ENCODE measurements at places on chromosomes 3 and 15. TPM values are rescaled to one million over a fixed set of nuclear protein-coding genes. Genes with fewer than 3 reads are reported as not detected.

The ARGFX gene
- not detected for polyA plus RNA-seq

The PEX11A gene
- 12.7 TPM for polyA plus RNA-seq

The C3orf49 gene
- polyA plus RNA-seq = 2.0 TPM

The NANOGP8 gene
- polyA plus RNA-seq = 1.0 TPM

The TTLL13 gene
- 0.51 TPM for polyA plus RNA-seq

The NOP10 gene
- polyA plus RNA-seq = 115 TPM

DNA sequence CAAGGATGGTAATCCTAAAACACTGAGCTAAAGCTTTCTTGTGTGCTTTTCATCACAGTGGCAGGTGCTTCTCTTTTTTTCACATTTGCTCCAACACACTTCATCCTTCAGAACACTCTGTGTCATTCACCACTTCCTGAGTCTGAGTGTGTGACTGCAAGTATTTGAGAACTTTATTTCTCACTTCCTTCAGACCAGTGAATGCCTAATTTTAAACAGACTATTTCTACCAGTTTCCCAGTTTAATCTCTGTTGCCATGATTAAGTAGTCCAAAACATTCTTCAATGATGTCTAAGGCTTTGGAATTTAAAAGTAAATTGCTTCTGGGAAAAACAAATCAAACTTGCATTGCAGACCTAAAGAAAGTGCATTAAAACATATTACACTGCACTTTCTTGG, 541.2 kb downstream of the RBMS3 start:
- no peak overlapping the region for H3K27ac ChIP-seq
- no peaks in the 10 kb centered on the region for H3K4me1 ChIP-seq
- no peaks in the 10 kb centered on the region for H3K36me3 ChIP-seq
- H3K4me3 ChIP-seq = no peak overlapping the region

GRCh38 chr15:45637141-45637540, 2.3 kb downstream of the SQOR start:
- H3K4me1 ChIP-seq = peaks cover 18% of the 10 kb centered on the region
- peaks cover 23% of the 10 kb centered on the region for H3K27me3 ChIP-seq
- no peaks in the 10 kb centered on the region for H3K36me3 ChIP-seq

DNA sequence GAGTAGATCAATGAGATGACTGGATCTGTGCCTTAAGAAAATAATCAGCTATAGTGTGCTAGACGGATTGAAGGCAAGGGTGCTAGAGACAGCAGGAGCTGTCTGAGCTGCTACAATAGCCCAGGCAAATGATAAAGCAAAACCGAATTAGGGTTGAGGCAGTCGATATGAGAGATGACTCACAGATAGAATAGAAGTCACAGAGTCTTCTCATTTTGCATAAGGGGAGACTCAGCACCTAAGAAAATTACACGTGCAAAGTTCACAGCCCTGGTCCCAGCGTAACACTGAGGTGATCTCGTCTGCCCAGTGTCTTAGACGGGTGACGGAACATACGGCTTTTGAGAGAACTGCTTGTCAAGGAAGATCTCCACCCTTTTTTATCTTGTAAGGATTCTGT, 11.6 kb downstream of the LPP start:
- no peaks in the 10 kb centered on the region for H3K27me3 ChIP-seq
- no peak overlapping the region for H3K4me3 ChIP-seq
- peaks cover 3% of the 10 kb centered on the region for H3K4me1 ChIP-seq
- H3K27ac ChIP-seq = no peak overlapping the region
- no peak for DNase-seq
- H3K36me3 ChIP-seq = no peaks in the 10 kb centered on the region

GRCh38 chr15:37638116-37638515, 296.3 kb upstream of the TMCO5A start:
- no peaks in the 10 kb centered on the region for H3K27me3 ChIP-seq
- no peak for DNase-seq
- H3K36me3 ChIP-seq = no peaks in the 10 kb centered on the region
- H3K4me1 ChIP-seq = no peaks in the 10 kb centered on the region
- no peak overlapping the region for H3K4me3 ChIP-seq

GRCh38 chr3:134772591-134772990, 22.5 kb upstream of the EPHB1 start:
- H3K4me1 ChIP-seq = peaks cover 8% of the 10 kb centered on the region
- no peak overlapping the region for H3K27ac ChIP-seq
- no peak overlapping the region for H3K4me3 ChIP-seq
- no peak for DNase-seq

- no peaks in the 10 kb centered on the region for H3K4me1 ChIP-seq
- H3K4me3 ChIP-seq = no peak overlapping the region
- no peak for DNase-seq
Observed at GRCh38 chr3:115388166-115388565, 235.1 kb upstream of the GAP43 start.

GRCh38 chr15:64753480-64754185, 21.8 kb downstream of the RBPMS2 start:
- peaks cover 14% of the 10 kb centered on the region for H3K4me1 ChIP-seq
- DNase-seq = no peak
- H3K27me3 ChIP-seq = no peaks in the 10 kb centered on the region
- H3K36me3 ChIP-seq = no peaks in the 10 kb centered on the region
- no peak overlapping the region for H3K27ac ChIP-seq
- no peak overlapping the region for H3K4me3 ChIP-seq

GRCh38 chr15:66019826-66020398, 150.6 kb downstream of the RAB11A start:
- peaks cover 73% of the 10 kb centered on the region for H3K4me1 ChIP-seq
- H3K4me3 ChIP-seq = no peak overlapping the region
- H3K27me3 ChIP-seq = no peaks in the 10 kb centered on the region
- H3K36me3 ChIP-seq = no peaks in the 10 kb centered on the region

GRCh38 chr3:134134240-134134639, 104.5 kb upstream of the SLCO2A1 start:
- H3K36me3 ChIP-seq = no peaks in the 10 kb centered on the region
- no peak for DNase-seq
- H3K27ac ChIP-seq = no peak overlapping the region
- H3K27me3 ChIP-seq = no peaks in the 10 kb centered on the region

GRCh38 chr3:141452045-141452444, 34.8 kb upstream of the RASA2 start:
- no peaks in the 10 kb centered on the region for H3K4me1 ChIP-seq
- DNase-seq = no peak
- H3K27me3 ChIP-seq = no peaks in the 10 kb centered on the region
- H3K4me3 ChIP-seq = no peak overlapping the region

GRCh38 chr3:116980099-116980498, 270.5 kb downstream of the TUSC7 start:
- H3K27ac ChIP-seq = no peak overlapping the region
- no peak overlapping the region for H3K4me3 ChIP-seq
- H3K36me3 ChIP-seq = no peaks in the 10 kb centered on the region
- H3K4me1 ChIP-seq = no peaks in the 10 kb centered on the region

DNA sequence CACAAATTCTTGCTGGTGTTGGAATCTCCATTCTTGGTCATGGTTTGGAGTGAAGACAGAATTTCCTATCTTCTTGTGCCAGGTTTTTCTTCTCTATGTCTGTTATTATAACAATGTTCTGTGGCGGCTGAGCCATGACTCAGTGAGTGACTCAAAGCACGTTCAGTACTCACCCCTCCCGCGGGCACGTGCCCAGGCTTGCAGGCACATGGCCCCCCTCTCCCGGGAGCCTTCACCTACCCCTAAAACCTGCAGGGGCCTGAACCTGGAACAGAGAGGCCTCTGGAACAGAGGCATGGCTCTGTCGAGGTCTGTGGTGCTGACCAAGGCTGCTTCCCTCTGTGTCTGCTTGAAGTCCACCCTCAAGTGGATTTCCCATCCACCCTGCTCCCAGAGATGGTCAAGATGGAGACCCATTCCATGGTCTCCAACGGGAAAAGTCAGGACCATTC, 27.6 kb downstream of the PLXNB1 start:
- no peaks in the 10 kb centered on the region for H3K27me3 ChIP-seq
- no peak overlapping the region for H3K4me3 ChIP-seq
- H3K4me1 ChIP-seq = peaks cover 5% of the 10 kb centered on the region
- peaks cover 57% of the 10 kb centered on the region for H3K36me3 ChIP-seq

DNA sequence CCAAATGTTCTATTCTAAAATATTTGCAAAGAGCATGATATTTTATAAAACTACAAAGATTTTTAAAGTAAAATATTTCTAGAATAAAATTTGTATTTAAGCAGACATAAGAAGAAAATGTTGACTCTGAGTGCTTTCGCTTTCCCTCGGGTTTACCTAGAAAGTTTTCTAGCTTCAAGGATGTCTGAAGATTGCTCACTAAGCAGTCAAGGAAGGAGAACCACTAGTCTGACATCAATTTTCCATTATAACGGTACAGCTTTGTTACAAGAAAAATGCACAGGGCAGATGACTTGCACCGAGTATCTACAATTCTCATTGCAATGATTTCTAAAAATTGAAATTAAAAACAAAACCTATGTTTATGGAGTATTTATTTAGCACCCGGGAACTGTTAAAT, 14.2 kb downstream of the GPR15 start:
- no peak overlapping the region for H3K4me3 ChIP-seq
- H3K27ac ChIP-seq = no peak overlapping the region
- no peaks in the 10 kb centered on the region for H3K27me3 ChIP-seq
- DNase-seq = no peak
- no peaks in the 10 kb centered on the region for H3K36me3 ChIP-seq
- H3K4me1 ChIP-seq = no peaks in the 10 kb centered on the region

- H3K27me3 ChIP-seq = no peaks in the 10 kb centered on the region
- H3K36me3 ChIP-seq = no peaks in the 10 kb centered on the region
- no peak overlapping the region for H3K27ac ChIP-seq
- no peak for DNase-seq
Observed at GRCh38 chr3:176296066-176296597, 901.1 kb downstream of the TBL1XR1 start.

DNA sequence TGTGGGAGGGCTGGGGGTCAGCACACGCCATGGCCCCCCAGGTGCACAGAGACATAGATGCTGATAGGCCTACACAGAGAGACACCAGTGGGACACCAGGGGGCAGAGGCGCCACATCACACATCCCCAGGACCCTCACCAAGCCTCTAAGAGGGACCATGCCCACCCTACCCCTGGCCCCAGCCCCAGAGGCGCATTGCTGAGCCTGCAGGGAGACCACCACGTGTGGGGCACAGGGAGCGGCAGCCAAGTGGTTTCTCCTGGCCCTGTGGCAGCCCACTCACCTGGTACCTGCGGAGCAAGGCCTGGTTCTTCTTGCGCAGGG, 1.2 kb downstream of the CCDC9B start:
- peaks cover 23% of the 10 kb centered on the region for H3K36me3 ChIP-seq
- no peak for DNase-seq
- no peaks in the 10 kb centered on the region for H3K27me3 ChIP-seq
- no peak overlapping the region for H3K4me3 ChIP-seq
- peak overlapping the region; percentile 98 for H3K27ac ChIP-seq
- H3K4me1 ChIP-seq = peaks cover 73% of the 10 kb centered on the region

GRCh38 chr3:125078951-125079674, 23.3 kb upstream of the HEG1 start:
- DNase-seq = no peak
- no peak overlapping the region for H3K27ac ChIP-seq
- no peaks in the 10 kb centered on the region for H3K36me3 ChIP-seq
- H3K4me1 ChIP-seq = no peaks in the 10 kb centered on the region
- H3K4me3 ChIP-seq = no peak overlapping the region

- H3K4me3 ChIP-seq = no peak overlapping the region
- H3K27ac ChIP-seq = no peak overlapping the region
- no peaks in the 10 kb centered on the region for H3K27me3 ChIP-seq
Observed at GRCh38 chr15:54462511-54462913, 484.3 kb downstream of the UNC13C start.

- peaks cover 2% of the 10 kb centered on the region for H3K27me3 ChIP-seq
- H3K4me3 ChIP-seq = no peak overlapping the region
- no peak for DNase-seq
- no peak overlapping the region for H3K27ac ChIP-seq
- peaks cover 30% of the 10 kb centered on the region for H3K4me1 ChIP-seq
Observed at GRCh38 chr15:70247281-70247680, 149.6 kb upstream of the TLE3 start.

DNA sequence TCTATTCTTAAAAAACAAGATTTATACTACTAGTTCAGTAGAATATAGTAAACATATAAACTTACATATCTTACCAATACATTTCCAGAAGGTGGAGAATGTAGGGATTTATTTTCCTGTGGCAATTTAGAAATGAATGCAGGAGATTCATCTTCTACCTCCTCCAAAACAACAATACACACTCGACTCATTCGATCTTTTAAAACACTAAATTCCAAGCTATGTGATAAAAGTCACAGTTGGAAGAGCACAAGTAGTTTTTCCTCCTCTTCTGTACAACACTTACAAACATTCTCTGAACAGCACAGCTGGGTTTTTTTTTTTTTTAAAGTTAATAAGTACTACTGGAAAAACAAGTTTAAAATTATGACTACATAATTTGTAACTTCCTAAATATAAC, 1.4 kb downstream of the ANKRD28 start:
- peaks cover 5% of the 10 kb centered on the region for H3K4me1 ChIP-seq
- H3K4me3 ChIP-seq = peak overlapping the region; percentile 55
- no peak for DNase-seq
- H3K27me3 ChIP-seq = no peaks in the 10 kb centered on the region
- peak overlapping the region; percentile 97 for H3K27ac ChIP-seq

DNA sequence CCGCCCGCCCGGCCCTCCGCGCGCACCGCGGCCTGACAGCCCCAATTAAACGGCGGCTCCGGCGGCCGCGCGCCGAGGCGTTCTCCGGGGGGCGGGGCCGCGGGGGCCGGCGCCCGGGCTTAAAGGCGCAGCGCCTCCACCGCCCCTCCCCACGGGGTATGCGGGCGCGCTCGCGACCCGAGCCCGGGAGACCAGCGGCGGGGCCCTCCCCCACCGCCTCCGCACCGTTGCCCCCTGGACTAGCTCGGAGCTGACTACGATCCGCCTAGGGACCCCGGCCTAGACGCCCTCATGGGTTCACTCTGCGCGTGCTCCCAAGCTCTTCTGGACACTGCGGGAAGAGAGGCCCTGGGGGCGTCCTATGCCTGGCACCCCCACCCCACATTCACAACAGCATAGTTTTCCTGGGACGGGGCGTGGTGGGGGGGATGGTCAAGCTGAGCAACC, at the start of gene DUSP7:
Gene DUSP7 (minus strand): TSS at position 51 of the 447 bp plus-strand sequence. CDS start 205 bp downstream, outside the sequence.
- H3K4me3 ChIP-seq = peak within 1 kb of the TSS; percentile 82
- H3K36me3 ChIP-seq = peaks cover 31% of the 10 kb centered on the region
- H3K27me3 ChIP-seq = no peaks in the 10 kb centered on the region
- peaks cover 64% of the 10 kb centered on the region for H3K4me1 ChIP-seq
- peak within 1 kb of the TSS; percentile 87 for H3K27ac ChIP-seq

DNA sequence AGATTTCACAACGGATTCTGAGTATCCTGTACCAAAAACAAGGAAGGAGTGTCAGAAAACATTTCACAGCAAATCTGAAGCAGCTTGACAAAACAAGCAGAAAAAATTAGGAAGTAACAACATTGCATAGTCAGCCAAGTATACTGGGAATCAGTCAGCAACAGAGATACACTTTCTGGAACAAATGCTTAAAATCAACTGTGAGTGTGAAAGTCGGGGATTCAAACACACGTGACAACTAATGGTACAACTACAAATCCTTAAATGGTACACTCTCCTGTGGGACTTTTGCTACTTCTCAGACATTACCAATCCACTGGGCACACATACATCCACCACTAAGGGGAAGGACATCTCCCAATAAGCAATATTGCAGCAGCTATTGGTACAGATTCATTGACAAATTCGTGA, 296.6 kb upstream of the MME start:
- DNase-seq = no peak
- no peak overlapping the region for H3K27ac ChIP-seq
- no peak overlapping the region for H3K4me3 ChIP-seq
